Pancreas (tissue), 10 donors: ENCODE measurements at places on chromosomes 12 and 14.

GRCh38 chr12:3091038-3091319 lies 13.8 kb downstream of the TSPAN9 start:
- DNase-seq, result no peak

GRCh38 chr14:60085085-60085484 lies 6.6 kb upstream of the PCNX4 start:
- DNase-seq, result no peak

DNA sequence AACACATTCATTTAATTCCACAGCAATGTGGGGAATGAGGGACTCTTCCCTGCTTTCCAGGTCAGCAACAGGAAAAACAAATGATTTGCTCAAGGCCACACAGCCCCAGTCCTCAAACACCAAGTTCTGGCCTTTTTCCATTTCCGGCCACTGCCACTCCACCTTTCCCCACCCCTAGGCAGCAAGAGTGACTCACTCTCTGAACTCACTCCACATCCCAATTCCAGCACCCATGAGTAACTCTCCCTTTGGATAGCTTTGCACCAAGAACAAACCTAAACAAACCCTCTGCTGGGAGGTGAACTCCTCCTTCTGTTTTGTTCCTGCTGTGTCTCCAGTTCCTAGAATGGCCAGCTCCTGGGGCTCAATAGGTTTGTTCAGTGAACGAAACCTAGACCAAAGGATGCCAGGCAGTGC lies 30.4 kb upstream of the PLEKHG6 start:
- peak; percentile 88 for DNase-seq

- DNase-seq, result peak; percentile 23
Observed at GRCh38 chr14:93234798-93235197, 27.7 kb downstream of the UBR7 start.

- no peak for DNase-seq
Observed at GRCh38 chr14:32468955-32469354, 139.9 kb downstream of the AKAP6 start.

DNA sequence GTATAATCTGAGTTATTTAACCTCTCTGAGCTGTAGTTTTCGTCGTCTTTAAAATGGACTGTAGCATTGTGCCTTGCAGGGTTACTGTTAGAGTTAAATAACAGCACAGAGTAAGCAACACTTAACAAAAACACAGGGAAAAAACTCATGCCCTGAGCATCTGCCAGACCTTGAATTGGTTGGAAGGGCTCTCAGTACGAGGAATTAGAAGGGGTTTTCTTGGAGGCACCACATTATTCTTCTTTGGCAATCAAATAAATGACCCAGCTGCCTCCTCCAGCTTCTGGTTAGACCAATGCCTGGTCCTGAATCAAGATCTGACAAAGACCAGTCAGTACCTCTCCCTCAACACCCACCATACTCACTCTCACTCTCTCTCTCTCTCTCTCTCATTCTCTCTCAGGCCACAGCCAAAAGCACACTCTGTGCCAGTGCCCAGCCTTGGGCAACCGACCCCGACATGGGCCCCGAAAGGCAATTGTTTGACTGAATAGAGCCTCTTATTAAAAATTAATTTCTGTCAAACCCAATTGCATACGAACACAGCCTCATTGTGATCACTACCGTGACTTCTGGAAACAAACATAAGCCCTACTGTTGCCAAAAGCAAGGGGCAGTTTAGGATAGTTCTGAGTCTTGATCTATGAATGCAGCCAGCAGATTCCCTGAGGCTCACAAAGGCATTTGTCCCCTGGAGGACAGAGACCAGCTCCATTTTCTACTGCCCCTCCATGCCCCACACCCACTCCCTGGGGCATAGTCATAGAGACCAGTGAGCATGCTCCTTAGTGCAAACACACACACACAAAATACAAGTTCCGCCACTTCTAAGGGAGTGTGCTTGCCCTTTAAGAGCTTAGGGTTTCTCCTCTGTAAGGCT lies 23.9 kb downstream of the DUSP6 start:
- no peak for DNase-seq

DNA sequence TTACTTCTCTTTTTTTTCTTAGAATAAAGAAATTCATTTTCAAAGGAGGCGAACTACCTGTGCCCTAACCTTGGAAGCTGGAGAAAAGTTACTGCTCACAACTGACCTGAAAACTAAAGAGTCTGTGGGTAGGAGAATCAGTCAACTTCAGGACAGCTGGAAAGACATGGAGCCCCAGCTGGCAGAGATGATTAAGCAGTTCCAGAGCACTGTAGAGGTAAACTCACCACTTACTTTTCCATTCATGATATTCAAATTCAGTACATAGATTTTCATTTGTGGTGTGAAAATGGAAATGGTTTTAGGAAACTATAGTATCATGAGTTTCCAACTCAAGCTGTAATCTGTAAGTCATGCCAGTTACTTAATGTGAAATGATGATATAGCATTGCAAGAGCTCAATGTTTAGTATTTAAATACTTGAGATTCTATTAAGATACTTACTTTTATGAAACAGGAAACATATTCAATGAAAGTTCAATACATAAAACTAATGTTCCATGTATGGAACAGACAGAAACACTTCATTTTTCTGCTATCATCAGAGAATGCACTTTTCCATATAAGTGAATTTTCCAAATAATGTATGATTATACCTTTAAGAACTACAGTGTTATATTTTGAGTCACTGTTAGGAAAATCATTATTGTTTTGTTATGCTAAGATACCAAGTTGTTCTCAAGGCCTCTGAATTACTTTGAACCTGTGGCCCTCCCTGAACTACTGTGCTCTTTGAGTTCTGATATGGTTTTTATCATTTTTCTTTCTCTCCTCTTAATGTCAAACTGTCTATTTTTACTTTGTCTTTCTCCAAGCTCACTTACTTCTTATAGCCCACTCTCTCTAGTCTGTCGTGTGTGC lies 119.0 kb downstream of the ESR2 start:
- no peak for DNase-seq

DNA sequence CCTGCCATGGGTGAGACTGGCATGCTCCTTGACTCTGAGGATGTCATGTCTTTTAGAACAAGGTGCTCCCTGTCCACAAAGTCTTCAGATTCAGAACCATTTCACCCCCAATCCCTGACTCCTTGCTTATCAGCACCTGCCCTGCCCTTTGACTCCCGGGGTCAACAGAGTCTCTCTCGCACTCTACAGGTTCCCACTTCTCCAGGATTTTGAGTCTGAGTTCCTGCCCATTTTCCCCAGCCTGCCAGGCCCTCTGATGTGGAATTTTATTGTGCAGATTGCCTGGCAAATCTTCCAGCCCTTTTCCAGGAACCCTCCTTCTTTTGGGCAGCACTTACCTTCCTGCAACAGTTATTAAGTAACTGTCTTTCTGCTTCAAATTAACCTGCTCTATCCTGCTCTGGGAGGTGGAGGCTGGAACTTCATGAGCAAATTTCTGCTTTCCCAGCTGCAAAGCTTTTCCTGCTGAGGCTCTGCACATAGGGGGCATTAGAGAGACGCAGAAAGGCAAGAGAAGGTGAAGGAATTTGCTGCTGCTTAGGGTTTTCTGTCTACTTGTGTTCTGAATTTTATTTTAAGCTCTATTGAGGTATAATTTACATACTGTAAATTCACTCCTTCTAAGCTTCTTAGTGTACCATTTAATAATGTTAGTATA lies 259.1 kb downstream of the PCNX1 start:
- peak; percentile 35 for DNase-seq

DNA sequence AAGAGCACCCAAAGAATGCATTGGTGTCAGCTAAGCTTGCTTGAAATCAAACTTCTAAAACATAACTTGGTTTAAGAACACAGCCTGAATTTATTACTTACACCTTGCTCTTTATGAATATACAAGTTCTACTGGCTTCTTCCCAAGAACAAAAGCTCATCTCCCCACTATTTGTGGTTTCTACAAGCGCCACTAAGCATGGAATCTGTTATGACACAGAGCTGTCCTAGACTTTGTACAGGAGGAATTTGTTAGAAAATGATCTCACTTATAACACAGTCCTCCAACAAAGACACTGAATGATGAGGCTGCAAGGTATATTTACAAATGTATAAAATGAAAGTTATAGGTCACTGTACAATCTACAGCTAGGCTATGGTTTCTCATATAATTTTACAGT lies 452.1 kb downstream of the BCAT1 start:
- DNase-seq, result no peak

DNA sequence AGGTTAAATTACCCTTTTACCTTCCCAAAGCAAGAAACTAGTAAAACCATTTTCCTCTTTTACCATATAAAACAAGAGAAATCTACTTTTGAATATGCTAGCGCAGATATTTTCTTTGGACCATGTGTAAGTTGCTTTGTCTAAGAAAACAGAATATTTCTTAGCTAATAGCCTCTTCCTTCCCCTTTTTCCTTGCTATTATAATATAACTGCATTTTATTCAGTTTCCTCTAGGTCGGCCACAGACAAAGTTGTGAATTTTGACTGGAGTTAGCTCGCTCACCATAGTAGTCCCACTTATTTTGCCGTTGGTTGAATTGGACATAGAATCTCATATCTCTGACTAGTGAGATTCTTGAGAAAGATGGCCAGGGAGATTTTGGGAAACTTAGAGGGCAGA lies 115.6 kb downstream of the PLEKHA5 start:
- DNase-seq, result no peak

- peak; percentile 55 for DNase-seq
Observed at GRCh38 chr12:45216230-45216982, 511 bp downstream of the ANO6 start.

- no peak for DNase-seq
Observed at GRCh38 chr14:45519766-45520165, 266.8 kb upstream of the MIS18BP1 start.

- DNase-seq, result no peak
Observed at GRCh38 chr12:110908377-110909152, 11.8 kb downstream of the MYL2 start.

GRCh38 chr12:130026608-130027176 lies 122.9 kb upstream of the TMEM132D start:
- peak; percentile 32 for DNase-seq

GRCh38 chr12:42963988-42964387 lies 374.4 kb upstream of the PRICKLE1 start:
- DNase-seq, result no peak

GRCh38 chr12:87809916-87810315 lies 219.3 kb downstream of the C12orf50 start:
- DNase-seq, result no peak

- DNase-seq, result no peak
Observed at GRCh38 chr12:49489720-49490119, 49.1 kb upstream of the KCNH3 start.

DNA sequence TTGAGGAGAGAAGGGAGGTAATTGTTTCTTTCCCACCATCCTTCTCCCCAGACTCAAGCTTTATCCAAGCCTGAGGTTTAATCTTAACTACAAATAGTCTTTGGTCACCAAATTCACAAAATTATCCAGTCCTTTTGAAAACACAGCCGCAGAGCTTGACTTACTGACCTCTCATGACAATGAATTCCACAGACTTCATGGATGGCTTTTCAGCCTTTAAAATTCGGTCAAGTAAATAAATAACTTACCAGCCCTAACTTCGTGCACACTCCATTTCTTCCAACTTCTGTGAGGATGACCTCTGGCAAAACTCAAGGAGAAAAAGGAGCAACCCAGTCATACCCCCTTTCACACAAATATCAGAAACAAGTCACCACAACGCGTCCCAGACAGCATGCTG lies 137.0 kb upstream of the CDKN3 start:
- DNase-seq, result no peak
